ENCODE measurements at places on chromosomes 7 and 10. TPM values are rescaled to one million over a fixed set of nuclear protein-coding genes. Genes with fewer than 3 reads are reported as not detected.

Gene GRM8
- not detected for total RNA-seq

Gene CDK6
- total RNA-seq: 16.4 TPM

Gene VCL
- 273 TPM for total RNA-seq

Gene TPK1
- total RNA-seq: 6.4 TPM

Gene FAM3C
- 48.4 TPM for total RNA-seq

Gene CPN1
- not detected for total RNA-seq

Gene MMD2
- 0.71 TPM for total RNA-seq
